ENCODE measurements at places on chromosomes 11 and 22.

DNA sequence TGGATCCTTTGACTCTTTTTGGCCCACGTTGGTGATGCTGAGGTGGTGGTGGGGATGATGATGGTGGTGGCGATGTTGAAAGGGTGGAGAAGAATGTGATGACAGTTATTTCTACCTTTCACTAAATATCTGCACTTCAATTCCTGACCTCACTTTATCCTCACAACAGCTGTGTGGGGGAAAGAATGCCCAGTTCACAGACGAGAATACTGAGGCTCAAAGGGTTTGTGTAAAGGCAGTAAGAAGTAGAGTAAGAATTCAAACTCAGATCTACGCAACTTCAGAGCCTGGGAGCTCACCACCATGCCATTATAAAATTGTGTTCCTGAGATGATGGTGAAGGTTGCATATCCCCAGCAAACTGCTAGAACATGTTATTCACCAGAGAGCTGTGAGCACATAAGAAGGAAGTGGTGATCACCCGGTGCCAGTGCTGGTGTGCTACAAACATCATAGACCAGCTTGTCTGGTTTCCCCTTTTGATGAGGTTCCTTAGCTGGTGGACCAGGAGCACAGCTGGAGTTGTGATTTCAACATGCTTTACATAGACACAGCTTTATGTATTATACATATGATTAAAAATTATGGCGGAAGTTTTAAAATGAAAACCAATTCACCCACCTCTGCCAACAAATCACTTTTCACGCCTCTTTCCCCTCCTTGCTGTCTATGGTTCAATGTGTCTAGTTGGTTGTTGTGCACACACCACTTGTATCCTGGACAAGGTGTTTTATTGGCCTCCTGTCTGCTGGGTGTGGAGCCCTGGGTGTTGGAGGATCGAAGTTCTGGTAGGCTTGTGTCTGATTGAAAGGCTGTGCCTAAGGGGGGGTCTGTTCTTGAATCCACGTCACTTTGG lies 6.2 kb downstream of the ST14 start:
- DNase-seq, result no peak

GRCh38 chr11:93840180-93840579 lies 10.2 kb downstream of the VSTM5 start:
- no peak for DNase-seq

DNA sequence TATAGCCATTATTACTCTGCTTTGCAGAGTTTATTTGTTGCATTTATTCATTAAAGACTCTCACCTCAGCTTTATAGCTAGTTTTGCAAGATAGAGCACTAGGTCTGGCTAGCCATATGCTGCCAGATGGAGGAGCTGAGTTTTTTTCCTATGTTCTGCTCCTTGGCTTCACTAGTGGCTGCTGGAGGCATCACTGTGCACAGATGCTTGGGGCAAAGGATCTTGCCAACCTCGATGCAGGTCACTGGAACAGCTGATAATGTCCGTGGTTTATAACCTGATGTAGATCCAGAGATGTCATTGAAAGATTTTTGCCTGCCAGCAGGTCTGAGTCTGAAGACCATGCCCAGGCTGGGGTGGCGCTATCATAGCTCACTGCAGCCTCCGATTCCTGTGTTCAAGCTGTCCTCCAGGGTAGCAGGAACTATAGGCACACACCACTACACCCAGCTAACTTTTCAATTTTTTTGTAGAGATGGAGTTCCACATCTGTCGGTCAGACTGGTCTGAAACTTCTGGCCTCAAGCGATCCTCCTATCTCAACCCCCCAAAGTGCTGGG lies 63.2 kb downstream of the PACS1 start:
- DNase-seq, result no peak

DNA sequence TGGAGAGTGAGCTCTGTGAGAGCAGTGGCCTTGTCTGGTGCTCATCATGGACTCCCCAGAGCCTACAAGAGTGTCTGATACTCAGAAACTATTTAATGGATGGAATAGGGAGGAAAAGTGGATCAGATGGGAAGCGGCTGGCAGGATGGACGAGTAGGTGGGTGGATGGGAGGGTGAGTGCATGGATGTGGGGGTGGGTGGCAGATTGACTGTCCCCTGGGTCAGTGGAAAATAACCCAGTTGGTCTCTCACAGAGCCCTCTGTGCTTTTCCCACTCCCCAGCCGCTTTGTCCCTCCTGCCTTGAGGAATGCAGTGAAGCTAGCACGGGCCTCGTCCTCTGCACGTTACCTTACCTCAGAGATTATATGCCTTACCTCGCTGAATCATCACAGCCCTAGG lies 5.9 kb downstream of the SPI1 start:
- DNase-seq, result no peak

DNA sequence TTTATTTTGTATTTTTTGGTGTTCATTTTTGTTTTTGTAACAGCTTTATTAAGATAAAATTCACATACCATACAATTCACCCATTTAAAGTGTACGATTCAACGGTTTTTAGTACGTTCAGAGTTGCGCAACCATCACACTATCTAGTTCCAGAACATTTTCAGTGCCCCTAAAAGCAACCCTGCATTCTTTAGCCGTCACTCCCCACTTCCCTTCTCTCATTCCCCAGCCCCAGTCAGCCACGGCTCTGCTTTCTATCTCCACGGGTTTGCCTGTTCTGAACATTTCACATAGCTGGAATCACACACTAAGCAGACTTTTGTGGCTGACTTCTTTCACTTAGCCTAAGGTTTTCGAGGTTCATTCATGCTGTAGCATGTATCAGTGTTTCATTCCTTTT lies 9.6 kb upstream of the KCNQ1OT1 start:
- DNase-seq, result no peak

GRCh38 chr11:63761931-63762653 lies 6.5 kb downstream of the ZFTA start:
- no peak for DNase-seq

DNA sequence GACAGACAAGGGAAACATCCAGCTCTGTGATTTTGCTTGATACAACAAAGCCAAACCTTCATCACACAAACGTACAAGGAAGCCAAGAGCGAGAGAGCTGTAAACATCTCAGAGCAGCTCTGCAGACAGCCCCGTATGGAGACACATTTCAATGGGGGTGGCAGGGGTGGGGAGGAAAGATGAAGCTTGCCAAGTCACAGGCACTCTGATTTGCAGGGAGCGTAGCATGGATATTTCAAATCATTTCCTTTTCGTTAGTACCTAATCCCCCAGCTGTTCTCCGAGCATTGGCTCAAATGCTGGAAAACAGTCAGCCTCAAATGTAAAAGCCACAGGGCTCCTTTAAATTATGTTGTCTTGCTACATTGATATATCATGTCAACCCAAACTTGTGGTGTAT lies 458.9 kb upstream of the CADM1 start:
- DNase-seq, result peak; percentile 30

- DNase-seq, result no peak
These were observed 47.8 kb downstream of the TRAF6 start for GRCh38 chr11:36462321-36462720.

GRCh38 chr11:69928975-69929374 lies 109.8 kb upstream of the FGF3 start:
- no peak for DNase-seq

DNA sequence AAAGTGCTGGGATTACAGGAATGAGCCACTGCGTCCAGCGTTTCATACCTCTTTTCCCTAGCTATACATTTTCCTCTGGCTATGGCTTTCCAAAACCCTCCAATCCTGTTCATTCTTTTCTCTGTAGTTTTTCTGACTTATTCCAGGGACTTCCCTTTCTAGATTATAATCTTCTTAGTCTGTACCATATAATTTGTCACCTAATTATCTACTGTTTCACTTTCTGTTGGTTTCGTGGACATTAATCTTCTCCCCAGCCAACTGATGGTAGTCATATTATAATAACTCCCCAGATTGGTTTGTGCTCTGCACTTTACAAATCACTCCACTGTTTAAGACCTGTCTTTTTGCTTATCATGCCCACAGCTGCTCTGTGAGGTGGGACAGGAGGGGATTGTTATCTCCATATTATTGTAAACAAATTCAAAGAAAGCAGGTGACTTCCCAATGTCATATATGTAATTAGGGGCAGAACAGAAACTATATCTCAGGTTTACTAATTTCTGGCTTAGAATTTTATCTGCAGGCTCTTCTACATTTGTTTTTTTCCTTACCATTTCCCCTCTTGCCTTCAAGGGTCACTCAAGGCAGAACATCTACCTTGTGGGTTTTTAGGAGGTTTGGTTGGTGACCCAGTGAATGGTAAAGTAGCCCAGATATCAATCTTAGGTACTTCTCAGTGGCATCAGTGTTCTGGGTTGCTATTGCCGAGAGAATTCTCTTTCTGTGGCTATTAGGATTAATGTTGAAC lies 23.9 kb downstream of the STIM1 start:
- DNase-seq, result no peak

Data from nucleus accumbens (tissue), 56 donors.